NCI-H748 treated with DMSO at 0.1 percent for 48 hours (cell line): ENCODE measurements at places on chromosomes 12 and 14.

DNA sequence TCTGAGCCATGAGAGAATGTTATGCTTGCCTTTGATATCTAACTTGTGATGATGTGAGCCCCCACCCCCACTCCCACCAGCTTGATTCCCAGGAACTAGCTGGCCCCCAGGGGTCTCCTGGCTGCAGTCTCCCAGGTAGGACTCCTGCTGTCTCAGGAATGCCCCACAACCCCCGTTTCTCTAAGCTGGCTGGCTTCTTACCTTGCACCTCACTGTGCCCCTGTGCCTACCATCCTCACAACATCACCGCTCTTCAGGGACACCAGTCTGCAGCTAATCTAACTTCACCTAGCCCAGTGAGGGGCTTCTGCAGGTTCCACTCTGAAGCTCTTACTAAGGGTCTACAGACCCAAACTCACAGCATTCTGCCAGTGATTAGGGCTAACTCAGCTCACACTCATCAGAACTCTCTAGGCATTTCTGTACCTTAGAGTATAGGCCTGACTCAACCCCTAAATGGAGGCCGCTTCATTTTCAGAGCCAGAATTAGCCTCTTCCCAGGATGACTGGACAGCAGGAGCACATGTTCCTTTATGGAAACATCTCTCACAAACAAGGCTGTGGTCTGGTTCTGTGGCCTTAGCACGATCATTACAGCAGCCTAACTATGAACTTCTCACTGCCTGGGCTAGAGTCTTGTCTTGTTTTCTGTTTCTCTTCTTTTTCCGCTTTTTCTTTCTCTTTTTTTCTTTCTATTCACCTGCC lies 72.8 kb upstream of the IFNG-AS1 start:
- no peak for DNase-seq

GRCh38 chr14:75191100-75191499 lies 14.7 kb upstream of the TMED10 start:
- DNase-seq: no peak

GRCh38 chr12:11563785-11564739 lies 85.4 kb upstream of the ETV6 start:
- no peak for DNase-seq

- DNase-seq: no peak
Measured at GRCh38 chr14:45664668-45665356, 411.8 kb upstream of the MIS18BP1 start.

DNA sequence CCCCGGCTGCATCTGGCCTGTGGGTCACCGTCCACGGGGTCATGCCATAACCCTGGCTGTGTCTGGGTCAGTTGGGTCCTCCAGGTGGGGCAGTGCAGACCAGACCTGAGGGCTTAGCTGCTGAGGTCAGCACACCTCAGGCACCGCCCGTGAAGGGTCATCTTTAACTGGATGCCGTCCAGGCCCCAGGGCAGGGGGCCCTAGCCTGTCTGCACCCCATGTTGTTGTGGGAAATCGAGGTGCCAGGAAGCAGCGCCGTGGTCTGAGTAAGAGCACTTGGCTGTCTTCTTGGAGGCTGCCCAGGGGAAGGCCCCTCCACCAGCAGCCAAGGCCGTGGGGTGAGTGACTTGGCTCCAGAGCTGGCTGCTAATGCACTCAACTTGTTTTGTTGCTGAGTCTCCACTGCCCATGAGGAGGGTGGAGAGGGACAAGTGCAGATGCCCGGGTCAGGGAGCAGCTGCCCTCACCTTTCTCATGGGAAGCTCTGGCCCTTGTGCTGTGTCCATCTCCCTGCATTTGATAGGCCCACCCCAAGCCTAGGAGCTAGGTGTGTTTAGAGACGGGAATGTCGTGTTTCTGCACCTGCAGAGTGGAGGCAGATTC lies 317.2 kb downstream of the TMEM121 start:
- DNase-seq: no peak

DNA sequence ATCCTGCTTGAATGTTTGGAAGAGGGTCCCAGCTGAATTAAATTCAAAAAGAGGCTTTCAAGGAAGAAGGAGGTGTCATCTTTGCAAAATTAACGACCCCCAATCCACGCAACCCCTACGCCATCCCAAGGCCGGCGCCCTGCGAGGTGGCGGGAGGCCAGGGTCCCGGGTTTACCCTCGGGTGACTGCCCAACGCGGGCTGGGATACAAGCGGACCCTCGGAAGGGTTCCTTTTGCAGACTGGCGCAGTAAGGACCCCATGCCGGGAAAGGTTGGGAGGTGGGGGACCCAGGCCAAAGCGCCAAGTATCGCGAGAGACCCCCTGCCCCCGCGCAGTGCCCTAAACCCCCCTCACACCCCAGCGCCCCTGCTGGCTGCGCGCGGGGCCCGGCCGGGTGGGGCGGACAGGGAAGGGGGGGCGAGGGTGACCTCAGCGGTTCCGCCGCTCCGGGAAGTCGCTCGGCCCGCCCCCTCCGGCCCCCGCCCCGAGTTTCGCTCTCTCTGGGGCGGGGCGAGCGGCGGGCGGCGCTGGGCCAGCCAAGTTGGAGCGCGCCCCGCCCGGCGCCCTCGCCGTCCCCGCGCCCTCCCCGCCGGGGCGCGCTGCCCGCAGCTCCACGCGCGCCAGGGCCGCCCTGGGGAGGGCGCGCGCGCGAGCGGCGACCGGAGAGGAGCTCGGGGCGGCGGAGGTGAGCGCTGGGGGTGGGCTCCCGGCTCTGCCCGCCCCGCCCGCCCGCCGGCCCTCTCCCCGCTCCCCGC lies 708 bp upstream of the ZBTB42 start:
- DNase-seq: peak; percentile 41

- DNase-seq: no peak
Measured at GRCh38 chr12:6306151-6306550, 4.3 kb upstream of the PLEKHG6 start.

DNA sequence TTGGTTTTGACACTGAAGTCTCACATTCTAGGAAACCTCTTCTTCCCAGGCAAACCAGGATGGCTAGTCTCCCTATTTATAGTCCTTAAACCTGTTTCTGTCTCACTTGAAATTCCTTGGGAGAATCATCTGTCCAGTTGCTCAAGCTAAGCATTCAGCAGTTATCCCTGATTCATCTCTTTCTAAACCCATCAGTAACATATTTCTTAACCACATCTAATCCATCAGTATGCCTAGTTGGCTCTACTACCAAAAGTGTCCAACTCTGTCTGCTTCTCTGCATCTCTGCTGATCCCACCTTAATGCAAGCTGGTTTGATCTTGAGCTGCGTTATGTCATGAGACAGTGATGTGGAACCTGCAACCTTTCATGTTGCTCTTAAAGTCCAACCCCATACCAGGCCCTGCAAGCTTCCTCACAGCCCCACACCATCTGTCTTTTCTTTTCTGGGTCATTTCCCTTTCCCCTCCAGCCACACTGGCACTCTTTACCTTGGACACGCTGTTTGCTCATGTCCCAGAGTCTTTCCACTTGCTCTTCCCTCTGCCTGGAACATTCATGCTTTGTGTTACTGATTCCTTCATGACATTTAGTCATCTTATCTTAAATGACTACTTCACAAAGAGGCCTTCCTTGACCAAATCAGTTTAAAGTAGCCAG lies 380.8 kb upstream of the RGS6 start:
- no peak for DNase-seq

DNA sequence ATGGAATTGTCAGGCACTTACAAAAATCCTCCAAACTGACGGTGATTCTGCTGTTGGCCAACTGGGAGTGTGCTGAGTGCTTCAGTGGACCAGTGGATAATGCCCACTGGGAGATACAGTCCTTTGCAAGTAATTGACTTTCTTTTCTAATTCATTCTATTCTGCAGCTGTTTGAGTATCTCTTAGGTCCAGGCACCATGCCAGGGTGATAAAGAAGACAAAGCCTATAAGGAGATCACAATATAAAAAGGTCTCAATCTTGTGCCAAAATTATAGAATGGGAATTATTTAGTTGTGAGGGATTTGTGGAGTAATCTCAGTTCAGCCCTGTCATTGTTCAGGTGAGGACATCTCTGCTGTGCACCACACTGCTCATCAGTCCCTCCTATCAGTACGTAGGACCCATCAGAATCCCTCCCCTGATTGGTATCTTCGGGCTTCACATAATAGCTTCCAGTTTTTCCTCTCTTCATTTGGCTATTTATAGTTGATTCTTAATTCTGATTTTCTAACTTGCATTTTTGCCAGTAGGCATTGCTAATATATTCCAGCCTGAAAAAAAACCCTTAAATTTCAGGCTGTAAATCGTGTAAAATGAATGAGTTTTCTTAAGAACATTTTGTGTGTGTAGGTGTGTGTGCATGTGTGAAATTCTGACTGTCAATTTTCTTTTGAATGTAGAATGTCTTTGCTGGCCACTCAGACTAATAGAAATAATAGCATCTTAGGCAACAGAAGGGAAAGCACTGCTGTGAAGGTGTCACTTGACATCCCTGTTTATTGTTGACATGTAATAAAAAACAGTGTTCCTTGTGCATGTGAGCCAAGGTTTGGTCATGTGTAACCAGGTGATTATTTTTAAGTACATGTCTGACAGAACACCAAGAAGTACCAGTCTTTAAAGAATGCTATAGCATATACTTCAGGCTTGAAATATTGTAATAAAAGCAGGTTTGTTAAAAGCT lies 457.6 kb upstream of the RGS6 start:
- DNase-seq: peak; percentile 70

GRCh38 chr12:104695453-104696148 lies 238.9 kb downstream of the CHST11 start:
- peak; percentile 25 for DNase-seq

DNA sequence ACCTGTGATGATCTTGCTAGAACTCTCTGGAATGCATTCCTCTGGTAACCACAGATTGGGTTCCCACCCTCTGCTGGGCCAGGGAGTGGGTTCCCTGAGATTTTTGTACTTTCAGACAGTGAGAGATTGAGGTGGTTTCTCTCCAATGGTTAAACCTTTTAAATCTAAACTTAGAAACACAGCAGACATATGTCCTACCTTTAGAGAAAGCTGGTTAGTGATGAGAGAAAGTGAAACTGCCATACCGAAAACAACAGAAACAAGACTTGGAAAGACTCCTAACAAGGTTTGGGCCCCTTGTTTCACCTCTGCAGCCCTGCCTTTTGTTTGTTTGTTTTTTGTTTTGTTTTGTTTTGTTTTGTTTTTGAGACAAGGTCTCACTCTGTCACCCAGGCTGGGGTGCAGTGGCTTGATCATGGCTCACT lies 9.7 kb upstream of the SGPP1 start:
- DNase-seq: no peak

- no peak for DNase-seq
Measured at GRCh38 chr12:127342861-127343260, 924.1 kb upstream of the TMEM132C start.

- DNase-seq: no peak
Measured at GRCh38 chr12:8742501-8742900, 44.7 kb downstream of the RIMKLB start.

DNA sequence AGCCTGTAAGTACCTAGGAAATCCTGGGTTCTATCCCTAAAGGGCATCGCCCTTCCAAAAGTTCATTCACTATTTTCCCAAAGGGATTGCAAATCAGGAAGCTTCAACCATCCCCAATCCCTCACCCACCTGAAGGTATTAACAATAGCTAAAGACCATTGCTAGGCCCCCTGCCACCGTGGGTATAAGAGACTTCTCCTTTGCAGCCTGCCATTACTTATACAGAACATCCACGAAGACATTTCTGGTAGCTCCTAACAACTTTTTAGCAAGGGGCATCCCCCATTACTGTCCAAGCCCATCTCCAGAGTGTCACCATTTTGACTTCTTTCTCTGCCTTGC lies 384 bp upstream of the SMUG1 start:
- DNase-seq: no peak
